DMS 273 treated with DMSO at 0.1 percent for 48 hours (cell line): ENCODE measurements at places on chromosomes 12 and 14.

GRCh38 chr12:27733052-27733656 is 22.5 kb downstream of the MRPS35 start:
- no peak for DNase-seq

DNA sequence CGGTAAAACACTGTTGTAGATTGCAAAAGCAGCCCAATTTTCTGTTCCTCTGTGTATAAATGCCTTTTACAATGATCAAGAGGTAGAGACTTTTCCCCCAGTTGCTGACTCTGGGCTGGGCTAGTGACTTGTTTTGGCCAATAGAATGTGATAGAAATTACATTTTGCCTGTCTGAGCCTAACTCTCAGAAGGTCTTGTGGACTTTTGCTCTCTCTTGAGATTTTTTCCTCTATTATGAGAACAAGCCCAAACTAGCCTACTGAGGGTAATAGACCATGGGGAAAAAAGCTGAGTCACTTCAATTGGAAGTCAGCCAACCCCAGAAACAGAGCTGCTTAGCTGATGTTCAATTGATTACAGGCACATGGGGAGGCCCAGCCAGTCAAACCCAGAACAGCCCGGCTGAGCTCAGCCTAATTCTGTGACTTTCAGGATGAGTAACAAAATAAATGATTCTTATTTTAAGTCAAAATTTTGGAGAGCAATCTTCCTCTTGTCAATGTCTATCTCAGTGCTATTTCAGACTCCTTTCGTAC is 61.4 kb downstream of the MYF5 start:
- peak; percentile 63 for DNase-seq

DNA sequence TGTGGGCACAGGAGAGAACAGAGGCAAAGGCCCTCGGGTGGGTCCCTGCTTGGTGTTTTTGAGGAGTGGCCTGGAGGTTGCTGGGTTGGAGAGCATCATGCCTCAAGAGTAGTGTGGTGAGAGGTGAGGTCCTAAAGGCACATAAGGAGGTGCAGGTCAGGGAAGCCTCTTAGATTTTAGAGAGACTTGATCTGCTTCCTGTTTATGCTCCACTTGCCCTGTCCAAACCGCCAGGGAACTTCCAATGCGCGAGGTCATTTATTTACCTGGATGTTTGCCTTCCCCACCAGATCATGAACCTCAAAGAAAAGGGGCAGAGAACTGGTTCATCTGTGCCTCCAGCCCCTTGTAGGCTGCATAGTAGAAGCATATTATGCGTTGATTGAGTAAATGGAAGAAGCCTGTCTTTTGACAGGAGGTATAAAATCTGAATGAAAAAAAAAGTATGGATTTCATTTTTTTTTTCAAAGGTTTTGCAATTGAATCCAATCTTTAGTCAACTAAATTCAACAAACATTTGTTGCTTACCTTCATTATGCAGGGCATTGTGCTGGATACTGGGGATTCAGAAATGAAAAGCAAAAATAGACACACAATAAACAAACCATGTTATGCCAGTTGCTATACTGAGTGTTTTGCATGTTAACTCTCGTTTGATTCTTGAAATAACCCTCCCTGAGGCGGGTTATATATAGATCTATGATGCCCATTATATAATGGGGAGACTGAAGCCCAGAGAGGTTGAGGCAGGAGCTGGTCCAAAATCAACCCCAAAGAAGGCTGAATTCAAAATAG is 485.2 kb downstream of the VRK1 start:
- DNase-seq = no peak

DNA sequence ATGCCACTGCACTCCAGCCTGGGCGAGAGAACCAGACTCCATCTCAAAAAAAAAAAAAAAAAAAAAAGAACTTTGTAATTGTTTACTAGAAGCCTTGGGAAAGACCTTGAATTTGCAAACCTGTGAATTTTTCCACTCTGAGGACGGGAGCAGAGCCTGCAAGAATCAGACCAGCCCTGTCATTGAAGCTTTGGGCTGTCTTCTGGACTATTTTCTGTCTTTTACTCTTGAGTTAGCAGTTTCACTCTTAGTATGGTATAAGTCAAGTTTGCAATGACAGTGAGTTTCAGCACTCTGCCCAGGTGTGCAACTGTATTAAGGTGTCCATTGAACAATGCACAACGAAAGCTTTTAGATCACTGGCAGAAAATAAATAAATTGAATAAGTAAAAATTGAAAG is 81.4 kb upstream of the KRAS start:
- no peak for DNase-seq

- no peak for DNase-seq
These were observed 26.1 kb upstream of the UBC start for GRCh38 chr12:124940393-124941169.

DNA sequence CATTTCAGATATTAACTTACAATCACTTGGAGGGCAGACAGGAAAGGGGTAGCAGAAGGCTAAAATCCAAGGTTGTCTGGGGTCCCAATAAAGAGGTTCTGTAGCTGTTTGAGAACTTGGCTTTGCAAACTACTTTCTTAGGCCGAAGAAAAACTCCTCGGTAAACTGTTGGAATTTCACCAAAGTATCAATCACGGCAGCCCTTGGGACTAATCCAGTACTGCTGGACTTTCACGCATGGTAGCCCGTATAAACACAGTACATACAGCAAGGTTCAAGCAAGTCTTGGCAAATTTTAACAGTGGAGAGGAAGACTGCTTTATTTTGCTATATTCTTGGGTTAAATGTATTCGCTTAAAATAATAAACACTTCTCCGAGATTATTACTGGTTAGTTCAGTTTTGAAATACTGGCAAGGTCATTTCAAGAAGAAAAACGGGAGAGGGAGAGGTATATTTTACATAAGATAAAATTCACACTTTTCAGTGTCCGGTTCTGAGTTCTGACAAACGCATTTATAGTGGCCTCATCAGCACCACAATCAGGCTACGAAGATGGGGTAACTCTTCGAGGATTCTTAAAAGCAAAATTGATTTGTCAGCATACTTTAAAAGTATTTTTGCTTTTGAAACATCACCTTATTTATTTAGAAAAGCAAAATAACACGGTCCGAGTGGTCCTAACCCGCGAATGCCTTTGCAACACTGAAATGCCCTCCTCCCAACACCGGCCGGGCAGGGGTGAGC is 1.3 kb downstream of the SETD3 start:
- DNase-seq = no peak
